ENCODE measurements at places on chromosomes 5 and 9.

GRCh38 chr5:173180331-173180730 is 36.0 kb downstream of the BNIP1 start:
- no peak for DNase-seq

DNA sequence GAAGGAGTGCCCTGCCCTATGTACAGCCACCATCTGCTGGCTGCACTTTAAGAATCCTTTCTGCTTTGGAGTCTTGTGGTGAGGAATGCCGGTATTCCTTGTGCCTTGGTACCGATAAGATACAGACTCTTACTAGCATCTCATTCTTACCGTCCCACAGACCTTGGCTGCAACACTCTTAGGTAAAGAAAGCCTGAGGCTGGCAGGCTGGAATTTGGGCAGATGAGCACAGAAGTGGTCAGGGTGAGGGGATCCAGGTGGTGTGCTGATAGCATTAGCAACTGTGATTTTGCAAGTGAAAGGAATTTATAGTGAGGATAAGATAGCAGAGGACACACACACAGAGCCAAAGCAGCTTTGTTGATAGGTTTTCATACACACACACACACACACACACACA is 198.1 kb downstream of the ENC1 start:
- DNase-seq: no peak

DNA sequence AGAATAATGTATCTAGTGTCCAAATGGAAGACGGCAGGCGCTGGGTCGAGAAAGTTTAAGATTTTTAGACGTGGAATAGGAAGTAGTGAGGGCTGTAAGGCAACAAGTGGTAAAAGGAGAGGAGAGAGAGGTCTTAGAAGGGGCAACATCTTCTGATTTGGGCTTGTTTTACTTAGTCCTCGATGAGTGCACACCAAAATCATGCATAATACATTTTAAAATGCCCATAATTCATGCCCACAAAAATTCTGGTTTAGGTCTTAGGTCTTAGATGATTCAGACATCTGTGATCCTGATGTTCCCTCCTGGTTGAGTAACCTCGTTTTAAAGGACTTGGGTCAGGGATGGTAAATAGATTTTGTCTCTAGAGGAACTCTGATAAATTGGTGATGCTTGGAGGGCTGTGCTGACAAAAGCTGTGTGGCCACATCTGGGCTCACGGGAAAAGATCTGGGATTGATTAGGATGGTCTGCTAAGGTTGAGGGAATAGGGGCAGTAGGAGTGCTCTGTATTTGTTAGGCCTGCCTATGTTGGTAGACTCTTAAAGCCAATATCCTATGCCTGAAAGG is 476.3 kb downstream of the CCDC171 start:
- no peak for DNase-seq

DNA sequence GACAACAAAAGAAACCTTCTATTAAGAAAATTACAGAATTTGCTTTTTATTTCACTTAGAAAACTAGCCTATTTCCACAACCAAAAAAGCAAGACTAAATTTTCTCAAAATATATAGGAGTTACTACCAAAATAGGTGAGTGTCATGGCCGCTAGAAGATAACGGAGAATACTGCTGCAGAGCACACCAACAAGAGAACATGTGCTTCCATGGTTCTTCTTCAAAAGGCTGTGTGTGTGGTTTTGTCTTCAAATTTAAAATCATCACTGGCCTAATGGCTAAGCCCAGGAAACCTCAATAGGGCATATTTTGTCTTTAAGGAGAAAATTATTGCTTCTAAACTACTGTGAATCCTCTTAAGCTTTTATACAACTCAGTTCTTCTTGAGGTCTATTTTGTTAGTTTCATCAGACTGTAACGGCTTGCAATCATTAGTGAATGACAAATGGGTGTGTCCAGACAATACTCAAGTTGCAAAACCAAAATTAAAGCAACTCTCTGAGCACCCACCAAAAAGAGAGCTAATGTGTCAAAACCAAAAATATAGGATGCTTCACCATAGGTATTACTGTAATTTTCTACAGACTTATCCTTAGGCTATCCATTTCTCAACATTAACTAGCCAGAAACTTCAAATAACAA is 3.3 kb downstream of the SETX start:
- no peak for DNase-seq

Data from dermis blood vessel endothelial cell (primary cell).